Activated CD4-positive, CD25-positive, alpha-beta regulatory T cell (primary cell): ENCODE measurements at places on chromosomes 3 and 15.

- no peak for DNase-seq
Measured at GRCh38 chr15:62866366-62866765, 176.2 kb upstream of the TPM1 start.

GRCh38 chr3:167808910-167809309 lies 73.4 kb downstream of the SERPINI1 start:
- DNase-seq: no peak

GRCh38 chr3:162760789-162761188 lies 1264.2 kb downstream of the OTOL1 start:
- DNase-seq: no peak

DNA sequence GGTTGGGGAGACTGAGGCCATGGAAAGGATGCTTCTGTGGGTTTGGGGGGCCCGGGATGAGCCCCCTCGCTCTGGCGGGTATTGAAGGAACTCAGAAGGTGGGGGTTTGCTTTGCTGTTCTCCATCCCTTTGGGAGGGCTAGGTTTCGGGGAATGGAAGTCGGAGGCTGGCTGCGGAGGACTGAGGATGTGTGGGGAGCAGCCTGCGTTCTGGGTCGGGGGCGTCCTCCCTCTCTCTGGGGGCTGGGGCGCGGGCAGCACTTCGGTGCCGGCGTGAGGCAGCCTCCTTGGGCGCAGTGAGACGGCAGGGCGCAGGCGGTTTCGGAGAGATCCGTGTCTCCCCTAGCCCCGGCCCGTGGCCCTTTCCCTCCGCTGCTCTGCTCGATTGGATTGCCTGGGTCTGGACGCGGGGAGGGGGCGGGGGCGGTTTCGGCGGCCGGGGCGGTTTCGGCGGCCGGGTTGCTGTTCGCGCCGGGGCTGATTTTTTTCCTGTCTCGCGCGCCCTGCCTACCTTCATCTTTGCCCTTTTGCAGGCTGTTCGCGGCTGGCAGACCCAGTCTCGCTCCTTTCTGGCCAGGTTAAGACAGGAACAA lies 1.4 kb downstream of the PTPRG start:
- DNase-seq: no peak

- no peak for DNase-seq
Measured at GRCh38 chr3:110743202-110743601, 328.4 kb upstream of the NECTIN3 start.

GRCh38 chr15:66833371-66833770 lies 131.3 kb downstream of the SMAD6 start:
- DNase-seq: no peak

GRCh38 chr3:64685331-64685799 lies 2.4 kb downstream of the ADAMTS9 start:
- DNase-seq: no peak

- no peak for DNase-seq
Measured at GRCh38 chr3:129195731-129196256, 12.1 kb upstream of the CNBP start.

DNA sequence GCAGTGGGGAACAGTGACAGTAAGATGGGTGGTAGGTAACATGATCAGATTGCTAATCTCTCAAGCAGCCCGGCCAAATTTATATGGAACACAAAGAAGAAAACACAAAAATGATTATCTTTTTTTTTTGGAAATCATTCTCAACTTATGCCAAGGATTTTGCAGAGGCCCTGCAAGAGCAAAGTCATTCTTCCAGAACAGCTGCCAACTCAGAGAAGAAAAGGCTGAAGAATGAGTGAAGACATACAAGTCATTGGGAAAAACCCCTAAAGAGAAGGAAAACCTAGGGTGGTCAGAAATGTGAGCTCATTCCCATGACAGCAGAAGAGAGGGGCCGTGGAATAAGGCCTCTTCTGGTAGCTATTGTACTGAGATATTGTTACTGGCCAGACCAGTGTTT lies 246.7 kb downstream of the SHOX2 start:
- DNase-seq: no peak

DNA sequence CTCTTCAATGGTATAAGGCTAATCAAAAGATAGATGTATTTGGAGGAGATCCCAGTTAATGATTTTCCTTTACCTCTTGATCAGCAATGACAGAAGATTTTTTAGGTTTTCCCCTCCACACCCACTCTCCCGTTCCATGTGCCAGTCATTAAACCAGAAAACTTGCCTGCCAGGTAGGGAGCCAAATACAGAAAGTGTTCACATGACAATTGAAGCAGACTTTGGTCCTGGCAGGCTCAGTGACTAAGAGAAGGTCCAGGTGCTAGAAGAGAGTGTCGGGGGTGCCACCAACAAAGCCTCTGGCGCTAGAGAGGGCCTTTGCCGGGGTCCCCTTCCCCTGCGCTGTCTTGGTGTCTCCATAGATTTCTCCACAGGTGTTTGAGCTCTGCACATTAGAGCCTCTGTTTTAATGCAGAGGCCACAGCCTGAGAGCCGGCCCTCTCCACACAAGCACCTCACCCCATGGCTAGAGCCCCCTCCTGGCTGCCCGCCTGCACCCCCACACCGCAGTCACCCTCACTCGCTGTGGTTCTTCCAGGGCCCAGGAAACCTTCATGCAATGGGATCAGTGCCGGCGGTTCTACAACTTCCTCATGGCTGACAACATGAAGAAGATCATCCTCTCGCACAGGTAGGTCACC lies 36.4 kb downstream of the RLBP1 start:
- no peak for DNase-seq

- no peak for DNase-seq
Measured at GRCh38 chr3:176787506-176787905, 409.8 kb downstream of the TBL1XR1 start.

- no peak for DNase-seq
Measured at GRCh38 chr3:109687626-109688025, 350.3 kb upstream of the DPPA4 start.

- DNase-seq: no peak
Measured at GRCh38 chr3:109679664-109680063, 342.3 kb upstream of the DPPA4 start.

- DNase-seq: no peak
Measured at GRCh38 chr15:74319596-74320351, 47.7 kb downstream of the CYP11A1 start.

DNA sequence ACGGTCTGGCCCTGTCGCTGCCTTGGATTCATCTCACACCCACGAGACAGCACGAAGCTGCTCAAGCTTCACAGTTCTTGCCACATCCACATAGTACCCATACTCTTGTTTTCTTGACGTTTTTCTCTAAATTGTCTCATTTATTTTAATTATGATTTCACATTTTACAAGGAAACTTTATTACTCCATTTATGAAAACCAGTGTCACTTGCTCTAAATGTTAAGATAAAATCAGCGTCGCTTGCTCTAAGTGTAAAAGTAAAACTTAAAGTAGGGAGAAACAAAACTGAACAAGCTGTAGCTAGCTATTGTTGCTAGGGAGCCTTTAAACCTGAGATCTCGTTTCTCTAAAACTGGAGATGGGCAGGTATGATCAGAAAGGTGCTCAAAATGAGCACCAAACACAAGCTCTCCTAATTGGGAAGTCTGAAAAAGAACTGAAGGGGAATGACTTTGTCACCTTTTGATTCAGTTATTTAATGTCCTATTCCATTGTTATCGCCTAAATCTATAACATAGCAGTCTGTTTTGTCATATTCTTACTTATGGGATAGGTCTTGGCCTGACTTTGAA lies 680 bp downstream of the IFT122 start:
- no peak for DNase-seq

GRCh38 chr3:57004229-57004628 lies 56.2 kb upstream of the SPATA12 start:
- no peak for DNase-seq

DNA sequence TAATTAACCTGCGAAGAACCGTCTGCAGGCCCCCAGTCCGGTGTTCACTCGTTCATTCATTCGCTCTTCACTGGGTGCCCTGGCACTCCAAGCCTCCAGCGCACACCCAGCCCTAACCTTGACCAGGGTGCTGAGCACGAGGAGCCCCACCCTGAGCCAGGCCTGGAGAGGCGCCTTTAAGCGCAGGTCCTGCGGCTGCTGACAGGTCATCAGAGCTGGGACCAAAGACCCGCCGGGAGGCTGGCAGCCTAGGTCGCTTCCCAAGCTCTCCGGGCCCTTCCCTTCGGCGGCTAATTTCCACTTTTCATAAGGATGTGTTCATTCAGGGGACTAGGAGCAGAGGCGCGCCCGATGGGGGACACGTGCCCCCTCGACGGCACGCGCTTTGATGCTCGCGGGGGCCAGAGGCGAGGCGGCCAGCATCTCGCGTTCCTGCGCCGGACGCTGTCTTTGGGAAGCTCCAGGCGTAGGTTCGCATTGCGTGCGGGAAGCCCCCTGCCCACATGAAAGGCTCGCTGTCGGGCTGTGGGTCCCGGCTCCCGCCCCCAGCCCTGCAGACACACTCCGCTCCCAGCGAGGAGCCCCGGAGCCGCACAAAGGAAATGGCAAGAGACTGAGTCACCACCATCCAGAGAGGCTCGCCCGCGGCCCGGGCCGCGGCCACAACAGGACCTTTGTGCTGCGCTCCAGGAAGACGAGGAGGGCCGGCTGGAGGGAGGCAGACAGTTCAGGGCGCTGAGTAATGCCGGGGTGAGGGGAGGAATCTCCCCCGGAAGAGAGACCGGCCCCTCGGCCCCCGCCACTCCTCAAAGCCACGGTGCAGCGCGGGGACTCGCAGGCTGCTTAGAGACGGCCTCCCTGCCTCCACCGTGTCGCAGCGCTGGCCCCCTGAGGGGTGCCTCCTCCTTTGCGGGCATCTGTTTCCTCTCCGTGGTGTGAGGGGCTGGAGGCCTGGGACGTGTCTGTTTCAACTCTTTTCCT lies 266.4 kb upstream of the HES1 start:
- DNase-seq: no peak

- DNase-seq: no peak
Measured at GRCh38 chr15:61047783-61048182, 181.3 kb downstream of the RORA start.

DNA sequence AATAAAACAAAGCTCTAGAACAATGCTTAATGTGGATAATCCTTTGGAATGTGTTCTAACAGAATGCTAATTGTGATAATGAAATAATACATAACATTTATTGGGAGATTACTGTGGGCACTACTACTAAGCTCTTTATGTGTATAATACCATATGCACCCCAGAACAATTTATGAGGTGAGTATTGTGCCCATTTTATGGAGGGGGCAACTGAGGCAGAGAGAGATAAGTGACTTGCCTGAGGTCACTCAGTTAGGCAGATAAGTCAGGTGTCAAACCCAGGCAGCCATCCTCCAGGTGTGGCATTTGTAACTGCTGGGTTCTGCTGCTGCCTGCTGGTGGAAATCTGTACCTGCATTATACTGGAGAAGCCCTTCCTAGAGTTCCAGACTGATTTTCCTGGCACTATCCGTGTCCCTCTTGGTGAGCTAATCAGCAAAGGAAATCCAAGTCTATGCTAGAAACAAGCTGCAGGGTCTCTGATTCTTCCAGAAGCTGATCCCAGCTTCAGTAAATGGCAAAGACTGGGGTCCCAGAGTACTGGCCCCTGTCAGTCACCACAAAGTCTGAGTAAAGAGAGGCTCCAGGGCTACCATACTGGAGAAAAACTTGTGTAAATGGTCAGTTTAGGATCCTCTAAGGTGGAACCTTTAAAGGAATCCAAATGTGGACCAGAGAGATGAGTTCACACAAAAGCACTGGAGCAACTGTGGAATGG lies 22.6 kb upstream of the RBP1 start:
- no peak for DNase-seq

- no peak for DNase-seq
Measured at GRCh38 chr3:10722911-10723310, 93.1 kb upstream of the SLC6A11 start.

DNA sequence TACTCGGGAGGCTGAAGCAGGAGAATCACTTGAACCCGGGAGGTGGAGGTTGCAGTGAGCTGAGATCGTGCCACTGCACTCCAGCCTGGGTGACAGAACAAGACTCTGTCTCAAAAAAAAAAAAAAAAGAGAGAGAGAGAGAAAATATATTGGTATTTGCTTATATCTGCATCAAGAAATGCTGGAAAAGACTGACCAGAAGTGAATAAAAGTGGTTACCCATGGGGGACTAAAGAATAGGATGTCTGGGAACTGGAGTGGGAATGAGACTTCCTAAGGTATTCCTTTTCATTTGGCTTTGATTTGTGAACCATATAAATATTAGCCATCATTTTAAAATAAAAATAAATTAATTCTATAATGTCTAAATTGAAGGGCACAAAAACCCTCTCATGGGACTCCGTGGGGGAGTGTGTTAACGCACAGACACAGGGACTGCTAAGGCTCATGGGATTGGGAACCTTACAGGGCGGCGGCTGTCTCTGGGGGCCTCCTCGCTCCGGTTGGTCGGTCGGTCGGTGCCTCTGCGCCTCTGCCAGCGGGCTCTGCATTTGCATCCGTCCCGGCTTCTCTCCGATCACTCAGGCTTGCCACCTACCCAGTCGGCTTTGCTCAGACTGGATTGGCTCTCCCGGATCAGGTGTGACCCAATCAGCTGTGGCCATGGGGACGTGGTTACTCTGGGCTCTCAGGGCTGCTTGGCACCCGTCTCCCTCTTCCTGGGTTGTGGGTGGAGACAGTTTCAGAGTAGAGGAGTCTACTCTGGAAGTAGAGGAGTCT lies 12.7 kb upstream of the TSPAN3 start:
- no peak for DNase-seq
